ENCODE measurements at places on chromosomes 16 and 17. TPM values are rescaled to one million over a fixed set of nuclear protein-coding genes. Genes with fewer than 3 reads are reported as not detected.

- DNase-seq = no peak
Measured at GRCh38 chr17:35641032-35641431, 53.9 kb downstream of the AP2B1 start.

DNA sequence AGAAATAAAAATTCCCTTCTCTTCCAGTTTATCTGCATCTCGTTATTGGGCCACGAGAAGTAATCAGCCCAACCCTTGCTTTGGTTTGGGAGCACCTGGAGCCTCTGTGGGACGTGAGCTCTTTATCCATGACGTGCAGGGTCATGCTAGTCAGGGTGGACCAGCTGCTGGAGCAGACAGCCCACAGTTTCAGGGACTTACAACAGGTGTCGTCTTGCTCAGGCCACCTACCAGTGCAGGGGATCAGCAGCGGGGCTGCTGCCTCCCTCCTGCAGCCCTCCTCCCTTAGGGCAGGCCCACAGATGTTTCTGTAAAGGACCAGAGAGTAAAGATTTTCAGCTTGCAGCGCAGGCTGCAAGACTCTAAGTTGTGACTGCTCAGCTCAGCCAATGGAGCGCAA, 16.9 kb downstream of the ADAD2 start:
- DNase-seq = no peak

DNA sequence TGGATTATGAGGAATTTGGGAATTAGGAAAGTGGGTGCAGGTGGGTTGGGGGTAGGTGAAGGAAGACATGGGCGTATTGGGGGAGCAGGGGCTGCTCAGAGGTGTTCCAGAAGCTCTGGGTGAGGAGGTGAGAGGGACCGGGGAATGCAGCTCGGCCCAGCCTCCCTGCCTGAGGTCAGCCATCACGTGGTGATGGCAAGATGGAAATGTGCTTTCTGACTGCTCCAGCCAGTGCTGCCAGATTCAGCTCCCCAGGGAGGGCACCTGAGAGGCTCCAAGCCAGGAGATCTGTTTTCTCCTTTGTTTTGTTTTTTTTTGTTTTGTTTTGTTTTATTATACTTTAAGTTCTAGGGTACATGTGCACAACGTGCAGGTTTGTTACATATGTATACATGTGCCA, 35.2 kb upstream of the STH start:
- no peak for DNase-seq

DNA sequence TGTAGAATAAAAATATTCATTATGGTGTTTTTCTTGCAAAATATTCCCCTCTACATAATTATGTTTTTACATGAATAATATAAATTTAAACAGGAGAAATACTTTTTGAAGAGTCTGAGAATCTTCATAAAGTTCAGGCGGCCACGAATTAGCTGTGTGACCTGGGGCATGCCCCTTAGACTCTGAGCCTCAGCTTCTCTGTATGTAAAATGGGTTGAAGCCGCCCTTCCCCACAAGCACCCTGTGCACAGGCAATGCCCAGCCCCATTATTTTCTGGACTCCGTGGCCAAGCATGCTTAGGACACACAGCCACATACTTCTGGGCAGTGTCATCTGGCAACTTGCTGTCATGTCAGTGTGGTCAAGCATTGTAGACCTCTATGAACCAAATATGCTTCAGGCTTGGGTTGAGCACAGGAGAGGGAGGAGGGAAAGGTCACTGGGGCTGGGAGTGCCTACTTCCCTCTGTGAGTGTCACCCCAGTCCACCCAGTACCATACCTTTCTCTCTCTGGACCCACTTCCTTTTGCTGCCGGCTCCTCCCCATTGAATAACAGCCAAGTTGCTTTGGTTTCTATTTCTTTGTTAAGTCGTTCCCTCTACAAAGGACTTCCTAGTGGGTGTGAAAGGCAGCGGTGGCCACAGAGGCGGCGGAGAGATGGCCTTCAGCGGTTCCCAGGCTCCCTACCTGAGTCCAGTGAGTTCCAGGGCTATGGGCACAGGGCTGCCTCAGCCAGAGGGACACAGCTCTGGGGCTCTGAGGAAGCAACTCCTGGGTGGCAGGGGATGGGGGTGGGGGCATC, at the start of gene LGALS9:
Gene LGALS9 (plus strand): TSS at position 582 of the 804 bp plus-strand sequence. CDS start 78 bp downstream, at position 660.
- peak; percentile 47 for DNase-seq

DNA sequence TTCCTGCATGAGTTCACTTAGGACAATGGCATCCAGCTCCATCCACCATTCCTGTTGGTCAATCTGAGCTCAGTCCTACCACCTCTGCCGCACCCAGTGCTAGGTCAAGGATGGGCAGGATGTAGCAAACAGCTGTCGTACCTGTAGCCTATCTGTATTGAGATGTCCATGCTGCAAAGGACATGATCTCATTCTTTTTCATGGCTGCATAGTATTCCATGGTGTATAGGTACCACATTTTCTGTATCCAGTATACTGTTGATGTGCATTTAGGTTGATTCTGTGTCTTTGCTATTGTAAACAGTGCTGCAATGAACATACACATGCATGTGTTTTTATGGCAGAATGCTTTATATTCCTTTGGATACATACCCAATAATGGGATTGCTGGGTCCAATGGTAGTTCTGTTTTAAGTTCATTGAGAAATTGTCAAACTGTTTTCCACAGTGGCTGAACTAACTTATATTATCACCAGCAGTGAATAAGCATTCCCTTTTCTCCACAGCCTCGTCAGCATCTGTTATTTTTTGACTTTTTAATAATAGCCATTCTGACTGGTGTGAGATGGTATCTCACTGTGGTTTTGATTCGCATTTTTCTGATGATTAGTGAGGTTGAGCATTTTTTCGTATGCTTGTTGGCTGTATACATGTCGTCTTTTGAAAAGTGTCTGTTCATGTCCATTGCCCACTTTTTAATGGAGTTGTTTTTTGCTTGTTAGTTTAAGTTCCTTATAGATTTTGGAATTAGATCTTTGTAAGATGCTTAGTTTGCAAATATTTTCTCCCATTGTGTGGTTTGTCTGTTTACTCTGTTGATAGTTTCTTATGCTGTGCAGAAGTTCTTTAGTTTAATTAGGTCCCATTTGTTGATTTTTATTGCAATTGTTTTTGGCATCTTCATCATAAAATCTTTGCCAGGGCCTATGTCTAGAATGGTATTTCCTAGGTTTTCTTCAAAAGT, 7.2 kb upstream of the MRTFB start:
- DNase-seq = no peak

GRCh38 chr17:69764146-69764545, 310.9 kb upstream of the KCNJ16 start:
- no peak for DNase-seq

DNA sequence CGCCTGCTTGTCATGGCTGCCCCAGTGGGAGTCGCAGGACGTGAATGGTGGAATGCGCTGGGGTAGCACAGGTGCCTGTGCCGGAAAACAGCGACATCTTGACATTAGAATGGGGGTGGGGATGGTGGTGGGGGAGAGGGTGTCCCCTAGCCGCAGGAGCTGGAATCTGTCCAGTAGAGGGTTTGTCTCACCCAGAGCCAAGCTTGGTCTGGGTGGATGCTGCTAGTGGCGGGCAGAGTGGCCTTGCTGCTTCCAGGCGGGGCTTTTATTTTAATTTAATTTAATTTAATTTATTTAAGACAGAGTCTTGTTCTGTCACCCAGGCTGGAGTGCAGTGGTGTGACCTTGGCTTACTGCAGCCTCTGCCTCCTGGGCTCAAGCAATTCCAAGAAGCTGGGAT, 7.7 kb downstream of the BAIAP2 start:
- DNase-seq = no peak

GRCh38 chr17:79803997-79804855, 7.3 kb upstream of the CBX8 start:
- DNase-seq = no peak

DNA sequence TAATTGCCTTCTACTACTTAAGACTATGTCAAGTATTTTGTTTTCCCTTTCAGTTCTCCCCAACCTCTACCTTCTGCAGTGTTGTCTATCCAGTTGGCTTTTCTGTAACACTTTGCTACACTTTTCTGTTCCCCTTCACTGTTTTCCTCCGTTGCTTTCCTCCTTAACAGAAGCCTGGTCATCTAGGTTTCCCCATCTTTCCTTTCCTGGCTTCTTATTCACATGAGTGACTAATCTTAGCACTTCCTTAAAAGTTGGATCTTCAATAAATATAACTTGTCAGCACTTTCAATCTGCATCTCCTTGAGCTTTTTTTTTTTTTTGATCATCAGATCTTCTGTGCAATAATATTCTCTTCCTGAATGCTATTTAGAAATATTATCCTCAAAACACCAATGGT, 2.8 kb upstream of the SLFN11 start:
- no peak for DNase-seq

DNA sequence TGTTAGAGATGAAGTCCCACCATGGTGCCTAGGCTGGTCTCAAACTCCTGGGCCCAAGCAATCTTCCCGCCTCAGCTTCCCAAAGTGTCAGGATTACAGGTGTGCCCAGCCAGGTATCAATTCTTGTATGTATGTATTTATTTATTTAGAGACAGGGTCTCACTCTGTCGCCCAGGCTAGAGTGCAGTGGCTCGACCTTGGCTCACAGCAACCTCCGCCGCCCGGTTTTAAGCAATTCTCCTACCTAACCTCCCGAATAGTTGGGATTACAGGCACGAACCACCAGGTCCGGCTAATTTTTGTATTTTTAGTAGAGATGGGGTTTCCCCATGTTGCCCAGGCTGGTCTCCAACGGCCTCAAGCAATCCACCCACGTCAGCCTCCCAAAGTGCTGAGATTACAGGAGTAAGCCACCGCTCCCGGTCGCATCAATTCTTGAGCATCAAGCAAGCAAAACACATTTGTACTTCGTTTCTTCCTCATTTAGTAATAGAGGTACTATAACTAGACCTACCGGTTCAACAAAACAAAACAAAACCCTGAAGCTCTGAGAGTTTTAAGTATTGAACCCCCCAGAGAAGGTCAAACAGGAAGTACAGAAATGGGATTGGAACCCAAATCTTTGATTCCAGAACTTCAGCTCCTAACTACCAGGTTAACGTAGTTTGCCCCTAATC, 1.0 kb upstream of the ZNF500 start:
- DNase-seq = no peak

- no peak for DNase-seq
Measured at GRCh38 chr17:34054495-34054894, 200.6 kb upstream of the CCL2 start.

GNG13 gene
- polyA plus RNA-seq = not detected

CSHL1 gene
- polyA plus RNA-seq = not detected

CFAP119 gene
- not detected for polyA plus RNA-seq

C16orf46 gene
- not detected for polyA plus RNA-seq

ENPP7 gene
- polyA plus RNA-seq = not detected

MSLN gene
- not detected for polyA plus RNA-seq
